ENCODE measurements at places on chromosomes 2 and 18.

DNA sequence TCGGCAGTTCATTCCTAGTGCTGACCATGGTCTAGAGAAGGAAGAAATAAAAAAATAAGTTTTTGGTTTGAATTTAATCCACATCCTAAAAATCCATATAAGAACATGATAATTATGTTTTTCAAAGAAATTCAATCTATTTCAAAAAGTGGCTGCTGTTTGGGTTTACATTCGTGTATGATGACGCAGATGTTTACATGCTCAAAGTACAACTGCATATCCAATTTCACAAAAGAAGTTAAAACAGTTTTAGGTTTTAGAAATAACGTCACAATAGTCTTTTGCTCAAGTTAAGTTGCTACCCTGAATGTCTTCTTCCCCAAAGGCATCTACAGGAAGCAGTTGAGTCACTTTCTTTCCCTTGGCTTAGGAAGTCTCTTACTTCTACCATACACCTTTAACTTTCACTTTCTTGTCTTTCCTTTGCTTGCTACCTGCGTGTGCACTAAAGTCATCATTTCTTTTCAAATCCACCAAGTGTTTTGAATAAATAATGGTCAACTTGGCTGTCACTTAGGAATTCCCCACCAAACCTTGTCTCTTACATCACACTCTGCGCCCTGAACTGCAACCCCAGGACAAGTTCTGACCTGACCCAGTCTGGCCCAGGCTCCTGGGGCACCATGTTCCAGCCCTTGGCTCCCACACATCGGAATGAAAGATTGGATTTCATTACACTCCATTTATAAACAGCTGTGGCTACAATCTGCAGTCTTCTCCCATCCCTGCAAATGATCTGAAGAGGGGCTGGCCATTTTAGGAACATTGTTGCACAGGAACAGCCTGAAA, 28.4 kb downstream of the FAM237A start:
- DNase-seq, result no peak

DNA sequence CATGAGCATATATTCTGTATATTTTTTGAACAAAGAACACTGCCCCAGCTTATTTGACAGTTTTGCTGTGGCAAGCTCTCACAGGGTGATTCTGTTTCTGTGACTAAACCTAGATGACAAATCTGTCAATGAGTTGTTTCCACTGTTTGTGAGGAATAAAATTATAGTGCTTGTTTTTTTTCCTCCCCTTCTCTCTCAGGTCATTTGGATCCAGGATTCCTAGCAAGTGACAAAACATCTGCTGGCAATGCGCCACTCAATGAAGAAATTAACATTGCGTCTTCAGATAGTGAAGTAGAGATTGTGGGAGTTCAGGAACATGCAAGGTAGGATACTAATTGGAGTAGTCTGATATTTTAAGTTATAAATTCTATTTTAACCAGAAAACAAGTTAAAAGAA, 149.3 kb downstream of the HAUS1 start:
- DNase-seq, result no peak

GRCh38 chr2:85892216-85892944, 3.6 kb upstream of the ST3GAL5 start:
- no peak for DNase-seq

DNA sequence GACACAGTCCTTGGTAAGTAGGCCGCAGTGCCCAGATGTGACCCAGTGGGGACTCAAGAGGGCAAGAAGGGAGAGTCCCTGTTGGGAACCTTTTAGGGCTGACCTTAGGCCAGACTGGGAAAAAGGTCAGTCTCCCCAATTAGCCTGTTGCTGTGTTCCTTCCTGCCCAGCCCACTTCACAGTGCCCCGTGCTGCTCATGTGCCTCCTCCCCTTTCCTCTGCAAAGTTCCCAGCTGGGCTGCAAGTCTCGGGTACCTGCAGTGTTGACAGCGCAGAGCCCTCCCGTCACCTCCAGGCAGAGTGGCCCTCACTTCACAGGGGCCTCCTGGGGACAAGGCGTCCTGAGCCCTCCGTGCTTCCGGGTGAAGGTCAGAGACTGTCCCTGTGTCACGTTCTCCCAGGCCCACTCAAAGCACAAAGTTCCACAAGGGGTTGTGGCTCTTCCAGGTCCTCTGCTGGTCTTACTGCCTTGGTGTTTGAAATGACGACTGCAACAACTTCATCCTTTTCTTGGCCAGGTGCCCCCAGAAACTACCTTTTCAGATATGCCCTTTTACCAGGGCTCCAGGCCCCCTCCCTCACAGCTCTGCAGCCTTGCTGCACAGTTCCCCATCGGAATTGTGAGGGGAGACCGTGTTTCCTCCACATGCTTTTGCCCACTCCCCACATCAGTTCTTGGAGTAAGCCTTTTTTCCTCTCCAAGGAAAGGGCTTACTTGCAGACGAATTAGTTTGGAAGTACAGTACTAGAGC, 225.8 kb downstream of the ALPK2 start:
- DNase-seq, result no peak

All from naive B cell (primary cell).